ENCODE measurements at places on chromosomes 1 and 21. TPM values are rescaled to one million over a fixed set of nuclear protein-coding genes. Genes with fewer than 3 reads are reported as not detected.
A peak's percentile ranks its signal among the peaks of the same experiment; 100 is the strongest.

Gene GJB3
- total RNA-seq, result 2.9 TPM

Gene KLF17
- not detected for total RNA-seq

Gene OR2T29
- not detected for total RNA-seq

DNA sequence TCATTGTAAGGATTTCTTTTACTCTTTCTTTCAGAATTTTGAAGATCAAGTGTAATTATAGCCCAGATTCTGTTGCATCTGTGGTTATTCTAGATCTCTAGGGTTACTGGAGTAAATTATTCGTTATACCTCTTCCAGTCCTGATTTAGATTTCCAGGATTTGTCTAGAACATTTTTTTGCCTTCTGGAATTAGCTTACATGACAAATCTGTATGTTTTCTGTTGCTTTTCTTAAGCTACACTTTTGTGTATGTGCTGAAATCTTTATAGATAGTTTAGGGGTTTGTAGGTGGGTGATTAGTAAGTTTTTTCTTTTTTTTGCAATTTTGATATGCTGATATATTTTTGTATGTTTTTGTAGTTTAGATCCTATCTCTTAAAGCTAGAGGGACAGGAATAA is 13.7 kb downstream of the RALGPS2 start:
- DNase-seq, result no peak

GRCh38 chr1:33298623-33299277 is 22.1 kb downstream of the A3GALT2 start:
- peak; percentile 93 for DNase-seq

DNA sequence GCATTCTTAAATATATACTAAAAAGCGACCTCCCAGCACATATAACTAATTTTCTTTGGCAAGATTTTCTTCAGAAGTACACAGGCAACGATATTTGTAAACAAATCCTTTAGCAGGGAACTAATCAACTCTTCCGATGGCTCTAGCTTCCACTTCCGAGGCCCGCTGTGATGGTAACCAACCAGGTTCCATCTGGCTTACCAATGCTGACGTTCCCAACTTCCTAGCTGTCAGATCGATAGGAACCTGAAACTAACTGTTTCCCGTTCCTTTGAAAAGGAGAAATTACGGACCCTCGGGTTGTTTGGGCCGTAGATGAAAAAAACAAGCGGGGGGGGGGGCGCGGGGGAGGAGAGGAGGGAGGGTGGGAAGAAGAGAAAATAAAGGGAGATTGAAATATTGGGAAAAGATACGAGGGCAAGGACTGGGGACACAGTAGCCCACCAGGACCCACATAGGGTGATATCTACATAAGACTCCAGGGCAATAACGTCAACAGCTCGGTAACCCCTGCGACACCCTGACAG is 513 bp downstream of the GTF2B start:
- DNase-seq, result peak; percentile 71

DNA sequence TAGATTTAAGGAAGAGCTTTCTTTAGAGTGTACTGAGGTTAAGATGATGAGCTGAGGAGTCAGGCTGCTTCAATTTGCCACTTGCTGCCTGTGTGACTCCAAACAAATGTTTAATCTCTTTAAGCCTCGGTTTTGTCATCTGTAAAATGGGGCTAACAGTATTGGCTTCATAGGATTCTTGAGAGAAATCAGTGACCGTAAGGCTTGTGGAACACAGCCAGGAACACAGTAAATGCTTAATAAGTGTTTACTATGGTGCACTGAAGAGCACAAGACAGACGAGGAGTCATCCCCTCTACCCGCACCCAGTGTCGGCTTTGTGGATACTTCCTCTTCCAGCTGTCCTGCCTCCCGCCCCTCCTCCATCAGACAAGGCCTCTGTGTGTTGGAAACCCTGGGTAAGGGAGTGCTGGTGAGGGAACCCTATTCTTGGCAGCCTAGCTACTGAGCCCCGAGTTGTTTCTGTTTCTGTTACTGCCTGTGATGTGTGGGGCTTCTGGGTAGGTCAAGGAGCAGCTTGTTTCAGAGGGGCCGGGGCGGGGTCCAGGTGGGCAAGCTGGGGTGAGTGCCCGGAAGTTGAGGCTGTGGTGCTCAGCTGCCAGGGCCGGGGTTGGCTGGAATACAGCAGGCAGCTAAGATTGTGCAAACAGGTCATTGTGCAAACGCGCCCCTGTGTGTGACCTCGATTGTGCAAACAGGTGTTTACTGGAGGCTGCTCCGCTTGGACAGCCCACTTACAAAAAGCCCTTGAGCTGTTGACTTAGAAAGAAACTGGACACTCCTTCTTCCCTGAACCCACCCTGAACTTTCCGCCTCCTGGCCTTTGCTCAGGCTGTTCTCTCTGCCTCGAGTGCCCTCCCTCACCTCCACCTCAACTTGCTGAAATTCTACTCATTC is 4.0 kb upstream of the CSF3R start:
- peak; percentile 32 for DNase-seq

GRCh38 chr1:86695400-86695799 is 9.0 kb upstream of the SH3GLB1 start:
- no peak for DNase-seq

GRCh38 chr1:149936170-149936991 is at the start of gene MTMR11:
Gene MTMR11 (minus strand): TSS chr1:149936879. CDS start chr1:149936647, 232 bp downstream.
- peak; percentile 67 for DNase-seq

DNA sequence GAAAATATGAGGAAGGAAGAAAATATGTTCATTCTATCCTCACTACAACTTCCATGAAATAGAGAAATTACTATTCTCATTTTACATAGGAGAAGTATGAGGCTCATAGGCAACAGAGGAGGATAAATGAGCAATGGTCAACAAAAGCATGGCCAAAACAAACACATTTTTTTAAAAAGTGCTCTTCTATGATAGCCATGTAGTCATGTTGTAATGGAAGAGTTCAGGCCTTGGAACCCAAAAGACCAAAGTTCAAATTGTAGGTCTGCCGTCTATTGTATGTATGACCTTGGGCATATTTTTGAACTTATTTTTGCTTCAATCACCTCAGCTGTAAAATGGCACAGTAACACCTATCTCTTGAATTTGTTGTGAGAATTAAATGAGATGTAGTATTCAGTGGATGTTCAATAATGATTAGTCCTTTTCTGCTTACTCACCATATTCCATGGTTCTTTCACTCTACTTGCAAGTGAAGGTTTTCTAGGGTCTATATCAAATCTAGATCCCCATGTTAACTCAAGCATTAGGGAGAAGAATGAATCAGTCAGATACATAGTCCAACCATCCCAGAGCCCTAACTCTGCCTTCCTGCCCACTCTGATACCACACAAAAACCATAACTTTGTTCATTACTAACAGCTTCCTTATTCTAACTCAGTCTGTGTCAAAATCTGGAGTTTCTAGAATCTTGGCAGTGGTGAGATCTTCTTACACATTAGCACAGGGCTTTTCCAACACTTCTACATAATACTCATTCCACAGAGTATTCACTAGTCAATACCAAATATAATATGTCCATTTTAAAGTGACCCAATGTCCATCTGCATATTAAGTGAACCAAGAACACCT is 353.2 kb downstream of the PLPP3 start:
- DNase-seq, result no peak

DNA sequence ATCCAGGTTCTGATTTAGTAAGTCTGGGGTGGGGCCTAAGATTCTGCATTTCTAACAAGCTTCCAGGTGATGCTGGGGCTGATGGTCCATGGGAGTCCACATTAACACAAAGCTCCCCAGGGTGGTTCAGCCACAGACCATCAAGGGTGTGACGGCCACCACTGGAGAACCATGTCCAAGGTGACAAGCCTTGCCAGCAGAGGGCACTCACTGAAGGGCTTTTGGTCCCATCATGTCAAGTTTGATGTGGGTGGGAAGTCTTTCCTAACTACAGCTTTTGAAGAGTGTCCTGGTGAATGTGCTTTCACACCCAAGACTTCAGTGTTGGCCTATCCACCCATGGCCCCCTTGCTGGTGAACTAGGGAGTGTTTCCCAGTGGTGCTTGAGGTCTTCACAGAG is 67.1 kb downstream of the UBE2T start:
- peak; percentile 79 for DNase-seq

DNA sequence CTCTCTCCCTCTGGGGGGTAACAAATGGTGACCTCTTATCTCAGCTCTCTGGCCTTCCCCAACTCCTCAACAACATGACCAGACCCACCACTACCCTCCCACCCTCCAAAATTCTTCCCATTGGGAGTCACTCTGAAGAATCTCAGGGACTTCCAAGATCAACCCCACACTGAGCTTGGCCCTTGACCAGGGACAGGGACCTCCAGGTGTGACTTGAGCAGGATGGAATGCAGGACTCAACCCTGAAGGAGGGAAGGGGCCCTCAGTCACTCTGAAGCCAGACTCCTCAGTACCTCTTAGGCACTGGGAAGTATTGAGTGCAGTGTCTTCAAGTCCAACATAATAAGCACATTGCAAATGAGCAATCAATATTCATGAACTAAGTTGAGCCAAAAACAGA is 1.9 kb downstream of the CASQ1 start:
- DNase-seq, result no peak

DNA sequence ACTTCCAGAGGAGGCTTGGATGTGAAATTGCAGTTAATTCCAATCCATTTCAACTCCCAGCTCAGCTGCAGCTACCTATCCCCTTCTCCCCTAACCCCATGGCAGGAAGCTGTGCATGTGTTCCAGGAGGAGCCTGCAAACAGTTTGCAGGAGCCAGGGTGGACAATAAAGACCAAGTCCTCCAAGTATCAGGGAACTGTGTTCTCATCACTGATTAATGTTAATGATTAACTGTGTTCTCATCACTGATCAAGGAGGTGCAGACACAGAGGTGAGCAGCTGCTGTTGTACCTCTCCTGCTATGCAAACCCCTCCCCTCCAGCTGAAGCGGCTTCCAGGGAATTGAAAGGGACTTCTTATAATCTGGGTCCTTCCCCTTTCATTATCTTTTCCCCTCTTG is 19.2 kb downstream of the CLDN19 start:
- DNase-seq, result no peak

DNA sequence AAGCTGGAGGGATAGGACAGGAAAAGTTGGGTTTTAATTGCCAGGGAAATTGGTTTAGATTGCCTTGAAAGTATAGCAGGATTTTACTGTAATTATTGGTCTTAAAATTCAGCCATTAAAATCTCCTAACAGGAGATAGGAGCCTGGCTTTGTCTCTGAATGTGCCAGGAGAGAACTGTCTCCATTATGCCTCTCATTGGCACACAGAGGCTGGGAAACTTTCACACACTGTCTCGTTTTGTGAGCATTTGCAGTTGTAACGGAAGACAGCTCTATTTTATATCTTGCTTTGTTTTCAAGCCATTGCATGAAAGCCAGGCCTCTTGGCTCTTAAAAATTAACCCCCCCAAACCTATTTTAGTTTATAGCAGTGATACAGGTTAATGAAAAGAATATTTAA is 12.5 kb downstream of the DNAJC6 start:
- no peak for DNase-seq

DNA sequence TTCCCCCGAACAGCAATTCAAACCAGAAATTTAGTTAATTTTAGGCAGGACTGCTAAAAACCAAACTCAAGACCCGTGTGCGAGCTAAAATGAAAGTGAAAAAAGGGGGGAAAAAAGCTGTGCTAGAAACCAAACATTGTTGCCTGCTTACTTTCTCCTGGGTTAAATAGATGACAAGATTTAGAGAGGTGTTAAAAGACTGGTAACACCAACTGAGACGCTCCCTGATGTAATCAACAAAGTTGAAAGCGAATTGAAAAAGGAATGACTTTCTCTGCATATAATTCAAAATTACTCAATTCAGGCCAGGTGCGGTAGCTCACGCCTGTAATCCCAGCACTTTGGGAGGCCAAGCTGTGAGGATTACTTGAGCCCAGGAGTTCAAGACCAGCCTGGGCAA is 6.8 kb downstream of the CDCA8 start:
- no peak for DNase-seq

All from endodermal cell (in vitro differentiated cells).